ENCODE measurements at places on chromosomes 3 and 15.

DNA sequence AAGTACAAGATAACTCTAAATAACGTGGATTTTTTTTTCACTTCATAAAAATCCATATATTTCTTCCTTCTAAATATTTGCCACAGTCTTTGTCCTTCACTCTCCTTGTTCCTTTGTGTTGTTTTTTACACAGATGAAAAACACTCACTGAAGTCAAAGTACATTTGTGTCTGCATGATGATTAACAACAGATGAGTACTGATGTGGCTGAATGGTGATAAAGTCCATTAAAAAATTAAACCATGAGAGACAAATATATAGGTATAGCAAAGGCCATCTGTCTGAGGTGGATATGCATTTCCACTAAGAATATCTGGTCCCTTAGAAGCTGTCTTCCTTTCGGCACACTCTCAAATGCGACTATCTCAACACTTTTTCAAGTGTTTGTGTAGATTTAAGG, 317.5 kb upstream of the MCTP2 start:
- no peak for DNase-seq

- no peak for DNase-seq
Measured at GRCh38 chr3:127844326-127844942, 22.1 kb upstream of the MGLL start.

DNA sequence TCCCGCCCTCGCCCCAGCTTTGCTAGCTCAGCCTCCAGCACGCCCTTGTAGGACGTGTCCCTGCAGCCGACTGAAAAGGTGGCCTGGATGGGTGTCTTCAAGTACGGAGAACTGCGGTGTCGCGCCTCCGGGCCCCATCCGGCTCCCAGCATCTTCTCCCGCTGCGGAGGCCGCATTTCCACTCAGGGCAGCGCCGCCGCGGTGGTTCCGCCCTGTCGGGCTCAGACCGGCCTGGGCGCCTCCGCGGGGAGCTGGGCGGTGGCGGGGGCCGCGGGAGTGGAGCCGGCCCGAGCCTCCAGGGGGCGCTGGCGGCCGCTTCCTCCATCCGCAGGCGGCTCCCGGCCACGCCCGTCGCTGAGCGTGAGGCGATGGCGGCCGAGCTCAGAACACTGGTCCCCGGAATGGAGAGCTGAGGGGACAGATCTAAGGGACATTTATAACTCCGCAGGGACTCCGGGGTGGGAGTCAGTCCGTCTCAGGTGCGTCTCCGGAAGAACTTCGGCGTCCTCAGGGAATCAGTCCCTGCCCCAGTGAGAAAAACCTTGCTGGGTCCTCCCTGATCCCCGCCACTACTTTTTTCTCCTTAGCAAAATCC, 13.6 kb upstream of the SMCO1 start:
- DNase-seq = peak; percentile 69

- peak; percentile 49 for DNase-seq
Measured at GRCh38 chr15:41838400-41838897, at the start of gene PLA2G4B. Gene PLA2G4B (plus strand): TSS chr15:41838847. CDS start chr15:41838914, 67 bp downstream.
